ENCODE measurements at places on chromosomes 16 and 17. TPM values are rescaled to one million over a fixed set of nuclear protein-coding genes. Genes with fewer than 3 reads are reported as not detected.

GRCh38 chr16:86701286-86701975 is 123.1 kb downstream of the FOXL1 start:
- no peak for DNase-seq

The ZNF821 gene
- total RNA-seq, result 5.1 TPM

The TBC1D3B gene
- total RNA-seq, result 0.39 TPM

The HCRT gene
- total RNA-seq, result not detected

GRCh38 chr17:21373036-21373435 is 3.1 kb upstream of the KCNJ12 start:
- no peak for DNase-seq

The CUEDC1 gene
- total RNA-seq, result 7.6 TPM

GRCh38 chr17:63529711-63530556 is 6.8 kb downstream of the KCNH6 start:
- no peak for DNase-seq

GRCh38 chr17:48460052-48460451 is 30.0 kb upstream of the SKAP1 start:
- no peak for DNase-seq
